ENCODE measurements at places on chromosomes 2 and 18. TPM values are rescaled to one million over a fixed set of nuclear protein-coding genes. Genes with fewer than 3 reads are reported as not detected.

- H3K36me3 ChIP-seq: peaks cover 5% of the 10 kb centered on the region
- no peak for DNase-seq
- H3K27ac ChIP-seq: peak overlapping the region; percentile 86
- H3K4me3 ChIP-seq: no peak overlapping the region
- H3K4me1 ChIP-seq: peaks cover 53% of the 10 kb centered on the region
Observed at GRCh38 chr2:226763320-226763719, 36.3 kb downstream of the IRS1 start.

GRCh38 chr18:9506046-9506792 is 30.9 kb downstream of the RALBP1 start:
- peak overlapping the region; percentile 83 for H3K27ac ChIP-seq
- no peaks in the 10 kb centered on the region for H3K27me3 ChIP-seq
- DNase-seq: no peak
- peak overlapping the region; percentile 13 for H3K4me3 ChIP-seq
- peaks cover 38% of the 10 kb centered on the region for H3K4me1 ChIP-seq
- peaks cover 11% of the 10 kb centered on the region for H3K36me3 ChIP-seq

- H3K36me3 ChIP-seq: peaks cover 2% of the 10 kb centered on the region
- no peak overlapping the region for H3K4me3 ChIP-seq
- H3K27ac ChIP-seq: no peak overlapping the region
- DNase-seq: no peak
- no peaks in the 10 kb centered on the region for H3K27me3 ChIP-seq
Observed at GRCh38 chr18:70397259-70397925, 108.5 kb downstream of the SOCS6 start.

DNA sequence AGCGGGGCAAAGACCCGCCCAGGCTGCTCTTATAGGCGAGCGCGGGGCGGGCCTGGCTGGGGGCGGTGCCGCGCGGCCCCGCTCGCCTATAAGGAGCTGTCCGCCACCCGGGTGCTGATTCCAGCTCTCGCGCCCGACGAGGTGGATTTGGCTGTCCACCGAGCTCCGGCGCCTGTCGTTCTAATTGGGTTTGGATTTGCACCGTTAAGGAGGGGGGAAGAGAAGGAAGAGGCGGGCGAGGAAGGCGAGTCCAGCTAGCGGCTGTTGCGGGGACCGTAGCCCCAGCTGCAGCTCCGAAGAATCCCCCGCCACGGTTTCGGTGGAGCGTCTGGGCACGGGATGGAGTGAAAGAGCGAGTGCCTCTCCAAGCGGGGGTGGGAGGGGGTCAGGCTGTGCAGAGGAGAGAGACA is at the start of gene CNTNAP5:
TSS of gene CNTNAP5 (plus strand) at position 117 of the 410 bp plus-strand sequence. CDS start 364 bp downstream, outside the sequence.
- peaks cover 1% of the 10 kb centered on the region for H3K36me3 ChIP-seq
- DNase-seq: no peak
- H3K27me3 ChIP-seq: peaks cover 33% of the 10 kb centered on the region
- H3K27ac ChIP-seq: no peak within 1 kb of the TSS
- peaks cover 8% of the 10 kb centered on the region for H3K4me1 ChIP-seq

Gene HRH4
- total RNA-seq: not detected

DNA sequence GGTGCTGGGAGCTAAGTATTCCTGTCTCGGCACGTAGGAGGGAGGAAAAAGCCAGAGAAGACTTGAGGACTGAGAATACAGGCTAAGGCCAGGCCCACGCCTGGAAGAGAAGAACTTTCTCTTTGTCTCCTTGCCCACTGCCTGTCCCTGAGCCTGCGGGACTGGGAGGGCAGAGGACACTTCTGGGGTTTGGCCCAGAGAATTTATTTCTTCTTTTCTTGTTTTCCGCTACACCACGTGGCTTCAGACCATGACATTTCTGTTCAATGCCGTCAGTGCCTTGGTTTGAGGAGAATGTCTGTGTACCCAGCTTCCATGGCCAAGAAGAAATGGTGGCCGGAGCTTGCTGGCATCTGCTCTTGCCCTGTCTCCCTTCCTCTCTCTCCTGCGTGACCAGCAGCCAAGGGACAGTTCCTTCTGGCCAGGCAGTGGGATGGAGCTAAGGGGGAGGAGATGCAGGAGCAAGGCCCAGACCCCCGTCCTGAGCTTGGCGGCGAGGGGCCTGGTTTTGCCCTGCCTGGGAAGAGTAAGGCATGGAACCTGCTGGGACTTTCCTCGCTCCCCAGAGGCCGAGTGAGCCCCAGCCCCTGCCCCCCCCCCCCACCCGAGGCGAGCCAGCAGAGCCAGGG is 140.3 kb downstream of the KLHL29 start:
- peak; percentile 71 for DNase-seq
- peaks cover 16% of the 10 kb centered on the region for H3K4me1 ChIP-seq
- H3K36me3 ChIP-seq: no peaks in the 10 kb centered on the region
- no peak overlapping the region for H3K4me3 ChIP-seq

Gene CHRNA1
- total RNA-seq: 0.38 TPM

DNA sequence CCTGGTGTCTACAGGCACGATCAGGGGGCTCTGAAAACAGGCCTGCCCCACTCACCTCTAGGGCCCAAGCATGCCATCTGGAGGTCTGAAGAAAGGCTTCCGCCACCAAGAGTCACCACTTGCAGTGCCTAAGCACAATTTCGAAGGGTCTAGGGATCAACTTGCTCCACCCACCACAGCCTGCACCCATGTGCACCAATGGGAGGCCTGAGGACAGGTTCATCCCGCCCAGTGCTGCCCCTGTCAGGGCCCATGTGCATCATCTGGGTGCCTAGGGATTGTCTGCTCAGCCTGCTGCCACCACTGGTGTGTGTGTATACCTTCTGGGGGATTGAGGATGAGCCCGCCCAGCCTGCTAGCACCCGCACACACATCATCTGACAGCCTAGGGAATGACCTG is 121.0 kb upstream of the ACVR1C start:
- no peak for DNase-seq
- H3K27ac ChIP-seq: peak overlapping the region; percentile 50
- H3K27me3 ChIP-seq: no peaks in the 10 kb centered on the region
- H3K36me3 ChIP-seq: peaks cover 15% of the 10 kb centered on the region

DNA sequence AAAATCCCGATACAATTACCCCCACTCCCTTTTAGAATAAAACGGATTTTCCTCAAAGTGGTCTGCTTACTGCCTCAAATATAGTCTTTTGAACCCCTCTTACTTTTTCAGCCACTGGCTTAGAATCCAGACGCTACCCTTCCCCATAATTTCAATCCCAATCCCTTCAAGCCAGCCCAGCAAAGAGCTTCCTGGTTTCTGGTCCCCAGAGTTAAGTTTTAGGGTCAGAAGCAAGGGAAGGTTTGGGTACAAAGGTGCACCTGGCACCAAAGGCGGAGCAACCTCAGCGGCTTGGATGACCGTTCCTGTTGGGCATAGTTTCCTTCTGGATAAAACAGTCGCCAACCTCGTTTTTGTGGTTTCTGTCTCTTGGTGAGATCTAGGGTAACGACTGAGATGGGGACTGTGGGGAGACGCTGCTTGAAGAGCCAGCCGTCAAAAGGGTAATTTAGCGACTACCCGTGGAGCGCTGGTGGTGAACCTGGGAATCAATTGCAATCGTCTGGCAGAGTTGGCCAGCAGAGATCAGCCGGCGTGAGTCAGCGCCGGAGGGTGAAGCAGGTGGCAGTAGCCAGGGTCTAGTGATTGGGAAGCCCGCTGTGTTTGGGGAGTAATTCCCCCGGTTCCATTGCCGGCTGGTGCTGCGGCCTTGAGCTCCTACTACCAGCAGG is 1.6 kb downstream of the FEV start:
- peaks cover 19% of the 10 kb centered on the region for H3K4me1 ChIP-seq
- no peak overlapping the region for H3K27ac ChIP-seq
- H3K36me3 ChIP-seq: peaks cover 2% of the 10 kb centered on the region
- H3K4me3 ChIP-seq: no peak overlapping the region

GRCh38 chr2:193581807-193582206 is 1387.1 kb upstream of the TMEFF2 start:
- H3K4me1 ChIP-seq: no peaks in the 10 kb centered on the region
- no peak overlapping the region for H3K4me3 ChIP-seq
- no peaks in the 10 kb centered on the region for H3K36me3 ChIP-seq
- H3K27me3 ChIP-seq: no peaks in the 10 kb centered on the region
- no peak for DNase-seq

- H3K36me3 ChIP-seq: no peaks in the 10 kb centered on the region
- H3K27ac ChIP-seq: no peak within 1 kb of the TSS
- DNase-seq: no peak
- no peaks in the 10 kb centered on the region for H3K4me1 ChIP-seq
- H3K4me3 ChIP-seq: no peak within 1 kb of the TSS
Observed at GRCh38 chr2:102310964-102311640, at the start of gene IL1RL1. TSS of gene IL1RL1 (plus strand) at chr2:102311563. CDS start at chr2:102338265, 26,702 bp downstream.

DNA sequence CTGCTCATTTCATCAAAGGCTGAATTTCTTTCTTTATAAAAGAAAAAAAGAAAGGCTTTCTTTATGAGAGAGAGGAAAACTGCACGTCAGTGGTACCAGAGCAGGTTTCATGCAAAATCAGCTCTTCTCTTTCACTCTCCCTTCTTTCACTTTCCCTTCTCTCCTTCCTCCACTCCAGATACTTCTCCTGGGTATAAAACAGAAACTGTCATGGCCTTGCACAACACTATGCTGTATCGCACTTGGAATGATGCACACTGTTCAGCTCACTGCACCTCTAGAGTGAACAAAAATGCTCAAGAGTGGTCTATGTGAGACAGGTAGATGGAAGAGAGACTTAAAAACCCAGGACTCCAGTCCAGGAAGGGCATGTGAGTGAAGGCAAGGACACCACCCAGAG is 73.8 kb downstream of the KLF7 start:
- H3K27ac ChIP-seq: peak overlapping the region; percentile 11
- H3K4me1 ChIP-seq: peaks cover 52% of the 10 kb centered on the region
- H3K27me3 ChIP-seq: no peaks in the 10 kb centered on the region
- H3K4me3 ChIP-seq: no peak overlapping the region
- H3K36me3 ChIP-seq: peaks cover 15% of the 10 kb centered on the region

DNA sequence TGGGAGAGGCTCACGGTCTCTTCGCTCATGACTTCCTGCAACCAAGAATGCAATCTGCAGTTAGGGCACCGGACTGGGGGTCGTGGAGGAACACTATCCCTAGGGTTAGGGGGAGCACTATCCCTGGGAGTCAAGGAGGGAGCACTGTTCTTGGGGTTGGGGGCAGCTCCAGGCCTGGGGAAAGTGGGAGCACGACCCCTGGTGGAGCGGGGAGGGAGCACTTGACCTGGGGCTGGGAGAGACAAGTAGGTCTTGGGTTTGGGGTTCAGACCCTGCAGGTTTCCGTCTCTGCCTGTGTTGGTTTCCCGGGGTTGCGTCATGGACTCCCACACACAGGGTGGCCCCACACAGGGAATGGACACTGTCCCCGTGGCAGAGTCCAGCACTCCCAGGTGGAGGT is 133.6 kb downstream of the TPO start:
- peak; percentile 64 for DNase-seq
- peaks cover 5% of the 10 kb centered on the region for H3K27me3 ChIP-seq
- H3K4me1 ChIP-seq: peaks cover 2% of the 10 kb centered on the region
- no peak overlapping the region for H3K4me3 ChIP-seq

All from chondrocyte (in vitro differentiated cells).